ENCODE measurements at places on chromosomes 7 and 10.

DNA sequence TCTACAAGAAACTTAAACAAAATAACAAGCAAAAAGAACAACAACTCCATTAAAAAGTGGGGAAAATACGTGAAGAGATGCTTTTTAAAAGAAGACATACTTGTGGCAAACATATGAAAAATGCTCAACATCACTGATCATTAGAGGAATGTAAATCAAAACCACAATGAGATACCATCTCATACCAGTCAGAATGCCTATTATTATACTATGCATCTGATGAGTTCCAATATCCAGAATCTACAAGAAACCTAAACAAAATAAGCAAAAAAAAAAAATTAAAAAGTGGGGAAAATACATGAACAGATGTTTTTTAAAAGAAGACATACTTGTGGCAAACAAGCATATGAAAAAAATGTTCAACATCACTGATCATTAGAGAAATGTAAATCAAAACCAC lies 29.6 kb upstream of the AKR1C3 start:
- no peak for DNase-seq

DNA sequence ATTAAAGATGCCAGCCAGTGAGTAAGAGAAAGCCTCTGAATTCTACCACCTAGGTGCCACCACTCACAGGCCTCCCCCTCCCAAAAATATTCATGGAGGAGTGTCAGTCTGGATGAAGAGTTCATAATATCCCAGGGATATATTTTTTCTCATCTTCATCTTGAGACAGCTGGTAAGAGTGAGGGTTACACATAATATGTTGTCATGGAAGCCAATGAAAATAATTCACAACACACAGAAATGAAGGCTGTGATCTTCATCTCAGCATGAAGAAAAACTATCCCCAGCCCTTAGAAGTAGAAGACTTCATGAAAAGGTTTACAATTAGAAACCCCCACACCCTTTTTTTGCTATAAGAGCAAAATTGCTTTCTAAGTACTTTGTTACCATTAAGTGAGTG lies 175.6 kb downstream of the DNAH11 start:
- DNase-seq: no peak

- DNase-seq: no peak
Observed at GRCh38 chr10:88793712-88794299, 8.7 kb upstream of the LIPM start.

- no peak for DNase-seq
Observed at GRCh38 chr10:108894402-108895301, 1028.7 kb downstream of the XPNPEP1 start.

DNA sequence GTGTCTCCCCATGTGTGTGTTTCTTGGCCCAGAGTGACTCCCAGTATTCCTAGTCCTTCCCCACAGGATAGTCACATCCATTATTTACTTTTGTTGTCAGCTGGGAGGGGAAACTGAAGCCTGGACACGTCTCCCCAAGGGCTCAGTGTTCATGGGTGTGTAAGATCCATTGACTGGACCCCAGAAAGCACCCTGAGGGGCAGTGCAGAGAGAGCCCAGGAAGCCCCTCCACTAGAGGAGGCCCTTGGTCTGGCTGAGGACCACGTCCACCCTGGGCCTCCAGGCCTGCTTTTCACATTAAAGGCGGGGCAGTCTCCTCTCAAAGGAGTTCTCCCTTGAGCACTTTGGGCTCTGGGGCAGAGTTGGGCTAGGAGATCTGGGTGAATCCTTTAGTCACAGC lies 21.3 kb downstream of the ZNF783 start:
- no peak for DNase-seq

- DNase-seq: no peak
Observed at GRCh38 chr7:3937146-3937545, 636.1 kb downstream of the SDK1 start.
